Stimulated activated CD4-positive, alpha-beta T cell treated with anti-CD3 and anti-CD28 coated beads, TNF-alpha, amount 100 ng/mL, for 4 hours (primary cell): ENCODE measurements at places on chromosomes 4 and X.

DNA sequence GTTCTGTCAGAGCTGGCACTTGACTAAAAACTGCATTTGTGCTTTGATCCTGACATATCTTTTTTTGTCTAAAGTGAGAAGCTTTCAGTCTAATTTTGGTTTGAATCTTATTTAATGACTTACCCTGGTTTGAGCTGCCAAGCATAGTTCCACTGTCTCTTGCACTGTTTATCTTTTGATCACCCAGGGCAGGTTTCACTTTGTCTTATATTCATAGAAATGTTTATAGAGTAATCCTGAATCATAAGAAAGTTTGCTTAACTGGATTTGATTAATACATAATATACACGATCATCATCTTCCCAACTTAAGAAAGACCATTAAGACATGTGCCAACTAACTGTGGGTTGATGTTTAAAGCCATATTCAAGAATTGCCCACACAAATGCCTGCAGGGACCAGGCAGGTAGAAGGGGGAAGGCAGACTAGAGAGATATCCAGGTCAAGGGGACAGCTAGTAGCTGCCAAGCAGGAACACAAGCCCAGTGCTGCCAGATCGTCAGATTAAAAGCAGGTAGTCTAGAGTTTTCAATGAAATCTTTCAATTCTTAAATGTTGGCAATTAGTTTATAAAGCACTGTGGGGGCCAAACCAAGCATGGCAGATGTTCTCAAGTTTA, 1.9 kb downstream of the GK start:
- no peak for DNase-seq

DNA sequence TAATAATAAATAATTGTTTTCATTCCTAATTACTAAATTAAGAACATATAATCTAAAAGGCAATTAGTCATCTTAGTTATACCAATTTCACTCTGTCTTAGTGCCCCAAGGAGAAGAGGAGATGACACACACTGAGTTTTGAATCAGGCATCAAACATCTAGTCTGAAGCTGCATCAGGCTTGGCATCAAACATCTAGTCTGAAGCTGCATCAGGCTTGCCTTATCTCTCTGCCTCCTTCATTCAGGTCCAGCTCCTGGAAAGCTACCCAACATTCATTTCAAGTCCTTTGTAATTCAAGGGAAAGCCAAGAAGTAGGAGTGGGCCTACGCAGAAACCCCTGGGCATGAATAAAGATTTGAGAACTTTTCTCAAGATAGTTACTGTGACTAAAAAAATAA, 62.2 kb downstream of the SH3RF1 start:
- DNase-seq, result no peak

- DNase-seq, result no peak
Measured at GRCh38 chr4:184740980-184741391, 7.1 kb upstream of the CENPU start.

DNA sequence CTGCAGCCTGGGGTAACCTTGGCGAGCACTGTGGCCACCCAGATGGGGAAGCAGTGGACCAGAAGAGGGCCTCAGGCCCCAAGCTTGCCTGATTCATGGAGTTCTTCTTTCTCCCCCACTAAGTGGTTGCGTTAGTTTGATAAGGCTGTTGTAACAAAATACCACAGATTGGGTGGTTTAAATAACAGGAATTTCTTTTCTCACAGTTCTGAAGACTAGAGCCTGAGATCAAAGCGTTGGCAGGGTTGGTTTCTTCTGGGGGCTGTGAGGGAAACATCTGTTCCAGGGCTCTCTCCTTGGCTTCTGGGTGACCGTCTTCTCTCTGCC, 105.7 kb upstream of the GATB start:
- no peak for DNase-seq

DNA sequence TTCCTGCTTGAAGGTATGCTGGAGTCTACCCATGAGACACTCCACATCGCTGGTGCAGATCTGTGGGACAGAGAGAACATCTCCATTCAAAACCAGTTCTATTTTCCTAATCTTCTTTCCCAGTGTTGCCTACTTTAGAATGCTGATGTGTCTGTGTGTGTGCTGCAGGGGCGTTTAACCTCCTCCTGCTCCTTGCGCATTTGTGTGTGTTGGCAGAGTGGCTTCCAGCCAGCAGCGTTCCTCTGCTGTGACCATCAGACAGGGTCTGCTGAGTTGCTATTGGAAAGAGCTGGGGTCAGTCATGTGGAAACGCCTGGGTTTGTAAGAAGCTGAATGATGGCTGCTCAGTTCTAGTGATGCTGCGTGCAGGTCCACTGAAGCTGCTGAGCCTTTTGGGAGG, 223.6 kb downstream of the RBMX2 start:
- DNase-seq, result no peak

GRCh38 chrX:66021401-66021764, 18.5 kb downstream of the VSIG4 start:
- no peak for DNase-seq

DNA sequence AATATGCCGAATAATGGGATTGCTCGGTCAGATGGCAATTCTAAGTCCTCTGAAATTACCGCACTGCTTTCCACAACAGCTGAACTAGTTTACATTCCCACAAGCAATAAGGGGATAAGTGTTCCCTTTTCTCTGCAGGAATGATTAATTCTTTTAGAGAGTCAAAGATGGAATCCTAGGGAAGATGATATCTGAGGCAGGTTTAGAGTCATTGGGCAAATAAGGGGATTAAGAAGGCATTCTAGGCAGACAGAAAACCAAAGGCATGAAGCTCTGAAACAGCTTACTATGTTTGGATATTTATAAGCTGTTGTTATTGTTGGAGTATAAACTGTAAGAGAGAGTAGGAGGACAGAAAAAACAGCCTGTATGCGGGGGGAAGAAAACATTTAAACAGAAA, 85.7 kb downstream of the TET2 start:
- DNase-seq, result no peak

- DNase-seq, result no peak
Measured at GRCh38 chr4:166128403-166128802, 255.4 kb downstream of the TLL1 start.

DNA sequence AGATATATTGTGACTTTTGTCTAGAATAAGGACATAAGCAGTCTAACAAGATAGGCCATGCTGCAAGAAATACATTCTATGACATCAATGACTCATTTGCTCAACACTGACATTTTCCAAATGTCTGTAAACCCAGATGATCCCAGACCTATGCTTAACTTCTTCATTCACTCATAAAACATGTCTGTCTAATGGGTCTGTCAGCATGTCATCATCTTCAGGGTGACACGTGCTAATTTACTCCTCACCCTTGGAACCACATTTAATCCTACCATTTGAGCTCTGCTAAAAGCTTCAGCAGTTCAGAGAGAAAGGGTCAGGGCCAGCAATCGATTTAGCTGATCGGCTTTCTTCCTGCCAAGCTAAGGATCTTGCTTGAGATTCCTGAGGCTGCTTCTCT, 109.4 kb upstream of the MAP3K15 start:
- DNase-seq, result no peak

DNA sequence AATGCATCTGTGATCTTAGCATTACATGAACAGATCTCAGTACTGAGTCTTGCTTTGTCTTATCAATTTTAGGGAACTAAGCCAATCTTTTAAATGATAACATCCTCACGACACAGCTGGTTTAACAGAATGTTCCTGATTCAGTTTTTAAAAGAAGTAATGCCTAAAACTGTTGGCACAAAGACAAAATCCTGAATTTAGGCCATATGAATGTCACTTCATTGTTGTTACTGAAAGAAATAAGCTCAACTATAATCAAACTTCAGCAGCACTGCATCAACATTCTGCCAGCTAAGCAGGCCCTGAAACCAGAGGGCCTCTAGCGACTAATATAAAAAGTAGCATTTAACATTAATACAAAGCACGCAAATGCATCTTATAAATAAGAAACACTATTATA, 130.6 kb downstream of the FRYL start:
- DNase-seq, result no peak

GRCh38 chrX:69365755-69366154, 138.4 kb upstream of the NALF2 start:
- DNase-seq, result no peak

DNA sequence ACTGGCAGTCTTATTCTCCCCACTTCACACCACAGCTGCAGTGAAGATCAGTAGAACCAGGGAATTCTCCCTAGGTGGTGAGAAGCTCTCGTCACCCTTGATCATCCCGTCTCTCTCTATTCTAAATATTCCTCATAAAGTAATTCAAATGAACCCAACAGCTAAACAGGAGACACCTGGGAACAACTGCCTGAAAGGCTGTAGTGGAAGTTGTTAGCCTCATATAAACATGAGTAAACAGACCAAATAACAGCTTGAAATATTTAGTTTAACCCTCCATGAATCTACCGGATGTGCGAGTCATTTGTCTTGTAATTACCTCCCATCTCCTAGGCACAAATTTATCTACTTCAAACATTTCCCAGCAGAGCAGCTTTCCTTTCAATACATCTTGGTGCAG, 30.4 kb upstream of the APELA start:
- no peak for DNase-seq

GRCh38 chr4:28004520-28004919, 1143.9 kb downstream of the STIM2 start:
- DNase-seq, result no peak

GRCh38 chrX:107348990-107349389, 100.5 kb upstream of the FRMPD3 start:
- DNase-seq, result no peak

DNA sequence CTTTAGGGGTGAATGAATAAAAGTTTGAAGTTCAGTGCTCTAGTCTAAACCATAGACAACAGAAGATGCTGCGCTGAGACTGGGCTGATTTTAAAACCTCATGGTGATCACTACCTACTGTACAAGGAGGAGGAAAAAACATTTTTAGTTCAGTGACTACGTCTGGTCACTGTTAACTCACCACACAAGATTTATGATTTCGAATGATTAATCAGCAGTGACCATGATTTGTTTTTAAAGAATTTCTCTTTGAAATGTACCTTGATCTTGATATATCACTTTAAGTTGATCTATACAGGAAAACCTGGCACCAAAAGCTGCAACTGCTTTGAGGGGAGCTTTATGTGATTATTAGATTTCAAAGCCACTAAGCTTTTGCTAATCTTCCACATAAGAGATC, 286.3 kb downstream of the PDGFC start:
- no peak for DNase-seq

DNA sequence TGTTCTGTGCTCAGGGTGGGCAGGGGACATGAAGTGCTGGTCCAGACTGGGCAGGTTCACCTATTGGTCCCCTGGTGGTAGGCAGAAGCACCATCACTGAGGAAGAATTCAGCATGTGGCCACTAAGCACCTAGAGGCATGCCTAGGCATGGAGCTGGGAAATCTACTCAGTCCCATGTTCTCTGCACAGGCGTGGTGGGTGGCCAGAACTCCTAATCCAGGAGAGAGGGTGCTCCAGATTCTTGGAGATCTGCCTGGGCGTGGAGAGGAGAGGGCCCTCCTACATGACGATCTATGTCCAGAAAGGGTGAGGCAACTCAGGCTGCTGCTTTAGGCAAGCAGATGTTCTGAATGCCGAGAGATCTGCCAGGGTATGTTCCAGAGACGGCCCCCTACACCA, 44.6 kb upstream of the MAGEC2 start:
- DNase-seq, result no peak

DNA sequence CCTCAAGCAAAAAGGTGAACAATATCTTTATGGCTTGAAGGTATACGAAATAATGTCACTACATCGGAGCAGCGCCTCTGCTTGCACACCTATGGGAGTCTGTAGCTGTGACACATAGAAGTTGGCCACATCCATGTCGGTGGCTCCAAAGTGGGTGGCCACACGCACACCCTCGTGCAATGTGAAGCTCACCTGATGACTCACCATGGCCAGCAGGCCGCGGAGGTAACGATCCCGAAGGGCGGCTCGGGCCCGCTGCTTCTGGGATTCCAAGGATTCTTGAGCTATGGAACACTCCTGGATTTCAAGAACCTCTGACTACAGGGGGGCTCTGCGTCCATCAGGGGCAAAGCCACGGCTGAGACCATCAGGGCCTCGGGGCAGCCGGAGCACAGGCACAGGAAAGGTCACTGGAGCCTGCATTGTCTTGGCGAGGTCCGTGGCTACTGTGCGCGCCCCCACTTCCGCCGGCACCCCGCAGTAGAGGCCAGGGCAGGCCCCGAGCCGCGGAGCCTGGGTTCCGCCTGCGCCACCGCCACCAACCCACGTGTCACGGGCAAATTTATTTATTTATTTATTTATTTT, 25.2 kb downstream of the NYX start:
- DNase-seq, result no peak

DNA sequence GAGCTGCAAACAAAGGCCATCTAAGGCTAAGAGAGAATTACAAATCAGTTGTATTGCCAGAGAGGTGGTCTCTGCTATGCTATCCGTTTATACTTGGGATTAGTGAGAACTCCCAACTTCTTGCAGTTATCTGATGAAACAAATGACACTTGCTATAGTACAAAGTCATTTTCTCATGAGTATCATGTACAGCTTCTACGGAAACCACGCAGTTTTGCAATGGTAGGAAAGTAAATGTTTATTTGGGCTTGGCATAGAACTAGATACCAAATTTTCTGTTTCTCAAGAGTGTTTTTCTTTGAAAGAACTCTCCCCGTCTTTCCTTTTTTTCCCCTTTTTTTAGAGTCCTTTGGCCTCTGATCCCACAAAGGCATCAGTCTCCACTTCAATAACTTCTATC, 128.2 kb upstream of the ENPEP start:
- no peak for DNase-seq

DNA sequence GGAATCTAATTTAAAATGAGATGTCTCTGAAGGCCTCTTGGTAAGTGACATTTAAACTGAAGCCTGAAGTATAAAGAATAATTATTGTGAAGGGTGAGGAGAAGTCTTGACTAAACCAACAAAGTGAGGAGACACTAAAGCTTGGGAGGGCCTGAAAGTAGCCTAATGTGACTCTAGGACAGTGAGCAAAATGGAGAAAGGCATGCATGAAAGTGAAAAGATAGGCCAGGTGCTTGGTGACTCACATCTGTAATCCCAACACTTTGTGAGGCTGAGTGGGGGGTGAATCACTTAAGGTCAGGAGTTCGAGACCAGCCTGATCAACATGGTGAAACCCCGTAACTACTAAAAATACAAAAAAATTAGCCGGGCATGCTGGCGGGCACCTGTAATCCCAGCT, 46.9 kb upstream of the SMARCAD1 start:
- no peak for DNase-seq

GRCh38 chrX:1748408-1748807, 133.5 kb downstream of the ASMT start:
- no peak for DNase-seq

DNA sequence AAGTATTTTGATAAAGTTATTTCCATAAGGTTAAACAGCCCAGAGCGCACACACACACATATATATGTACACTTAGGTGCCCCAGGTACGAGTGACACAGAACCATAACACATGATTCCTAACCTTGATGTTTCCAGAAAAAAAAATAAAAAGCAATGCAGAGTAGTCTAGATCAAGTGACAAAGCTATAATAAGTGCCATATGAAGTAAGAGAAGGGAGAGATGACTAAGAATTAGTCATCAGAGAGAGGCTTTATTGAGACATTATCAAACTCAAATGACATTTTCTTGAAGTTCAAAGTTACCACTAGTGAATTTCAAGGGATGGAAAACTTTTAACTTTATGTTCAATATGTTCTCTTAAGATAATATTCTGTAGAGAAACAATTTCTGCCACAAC, 215.0 kb downstream of the HTR2C start:
- no peak for DNase-seq

GRCh38 chr4:156326246-156326645, 372.6 kb upstream of the CTSO start:
- DNase-seq, result no peak

GRCh38 chr4:65535113-65535512, 135.2 kb downstream of the EPHA5 start:
- DNase-seq, result no peak

- no peak for DNase-seq
Measured at GRCh38 chr4:106704253-106704870, 331.8 kb downstream of the DKK2 start.
